ENCODE measurements at places on chromosomes 4 and X. TPM values are rescaled to one million over a fixed set of nuclear protein-coding genes. Genes with fewer than 3 reads are reported as not detected.
A peak's percentile ranks its signal among the peaks of the same experiment; 100 is the strongest.

DNA sequence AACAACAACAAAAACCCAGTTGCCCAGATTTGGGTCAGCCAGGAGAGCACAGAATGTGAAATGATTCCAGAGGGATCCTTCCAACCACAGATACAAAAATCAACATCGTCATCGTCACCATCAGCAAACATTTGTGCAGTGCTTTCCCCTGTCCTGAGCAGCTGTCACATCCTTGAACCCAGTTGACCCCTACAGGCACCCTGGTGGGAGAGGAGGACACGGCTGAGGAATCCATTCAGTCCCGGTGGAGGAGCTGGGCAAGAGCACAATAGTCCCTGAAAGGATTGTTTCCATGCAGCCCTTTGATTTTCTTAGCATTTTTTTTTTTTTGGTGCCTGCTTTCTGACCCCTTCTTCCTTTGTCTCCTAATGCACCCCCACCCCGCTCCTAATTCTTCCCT, 37.1 kb upstream of the STX18 start:
- no peak for DNase-seq
- no peak overlapping the region for H3K27ac ChIP-seq
- no peak overlapping the region for H3K4me3 ChIP-seq
- peaks cover 4% of the 10 kb centered on the region for H3K27me3 ChIP-seq

The AP1S2 gene
- total RNA-seq = 87.8 TPM

- H3K27me3 ChIP-seq = no peaks in the 10 kb centered on the region
- no peak for DNase-seq
- H3K27ac ChIP-seq = no peak overlapping the region
- H3K36me3 ChIP-seq = peaks cover 10% of the 10 kb centered on the region
- H3K4me3 ChIP-seq = no peak overlapping the region
These were observed 550 bp upstream of the CHM start for GRCh38 chrX:86047936-86048280.

DNA sequence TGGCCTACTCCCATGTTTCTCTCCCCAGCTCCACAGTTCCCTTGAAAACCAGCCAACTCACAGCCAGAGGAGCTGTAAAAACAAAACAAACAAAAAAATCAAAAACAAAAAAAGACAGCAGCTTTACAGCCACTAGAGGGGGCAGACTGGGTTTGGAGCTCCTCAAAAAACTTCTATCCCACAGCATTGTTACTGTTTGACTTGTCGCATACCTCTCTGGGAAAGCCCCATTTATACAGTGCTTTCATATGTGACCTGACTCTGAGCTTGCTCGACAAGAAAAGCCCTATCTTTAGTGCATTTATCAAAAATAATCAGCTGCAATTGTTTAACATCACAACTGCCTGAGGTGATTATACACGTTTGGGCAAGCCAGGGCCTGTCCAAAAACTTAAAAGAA, 21.6 kb downstream of the TSPAN6 start:
- DNase-seq = no peak
- H3K27ac ChIP-seq = peak overlapping the region; percentile 91
- H3K4me1 ChIP-seq = no peaks in the 10 kb centered on the region
- no peaks in the 10 kb centered on the region for H3K27me3 ChIP-seq
- H3K4me3 ChIP-seq = peak overlapping the region; percentile 67
- H3K36me3 ChIP-seq = no peaks in the 10 kb centered on the region

- no peaks in the 10 kb centered on the region for H3K27me3 ChIP-seq
- peaks cover 4% of the 10 kb centered on the region for H3K4me1 ChIP-seq
- H3K27ac ChIP-seq = no peak overlapping the region
These were observed 4.8 kb downstream of the SH3BP2 start for GRCh38 chr4:2797545-2798305.

The UGT2A1 gene
- not detected for total RNA-seq

DNA sequence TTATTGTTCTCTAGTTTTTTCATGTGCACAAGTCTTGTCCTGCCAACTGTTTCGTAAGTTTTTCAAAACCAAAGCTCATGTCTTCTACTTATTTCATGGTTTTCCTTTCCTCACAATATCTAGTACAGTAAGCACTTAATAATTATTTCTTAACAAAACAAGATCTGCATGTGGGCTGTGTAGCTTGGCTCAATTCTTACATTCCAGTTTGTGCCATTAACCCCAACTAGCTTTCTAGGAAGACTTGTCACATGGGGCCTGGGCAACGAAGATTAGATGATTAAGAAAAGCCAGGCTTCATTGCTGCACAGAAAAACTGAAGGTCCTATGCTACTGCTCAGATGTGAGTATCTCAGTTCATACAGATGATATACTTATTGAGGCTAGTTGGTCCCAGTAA, 155.3 kb upstream of the TEX13A start:
- no peak for DNase-seq
- H3K27me3 ChIP-seq = no peaks in the 10 kb centered on the region
- no peaks in the 10 kb centered on the region for H3K36me3 ChIP-seq

The LARP7 gene
- total RNA-seq = 43.5 TPM

- no peaks in the 10 kb centered on the region for H3K36me3 ChIP-seq
- no peak overlapping the region for H3K27ac ChIP-seq
These were observed 918.7 kb upstream of the POU3F4 start for GRCh38 chrX:82589410-82589809.

The SMIM10L2A gene
- 2.6 TPM for total RNA-seq

GRCh38 chrX:6292599-6292998, 63.9 kb upstream of the NLGN4X start:
- peaks cover 22% of the 10 kb centered on the region for H3K4me1 ChIP-seq
- no peaks in the 10 kb centered on the region for H3K36me3 ChIP-seq
- no peak overlapping the region for H3K4me3 ChIP-seq
- peaks cover 8% of the 10 kb centered on the region for H3K27me3 ChIP-seq
- no peak for DNase-seq

DNA sequence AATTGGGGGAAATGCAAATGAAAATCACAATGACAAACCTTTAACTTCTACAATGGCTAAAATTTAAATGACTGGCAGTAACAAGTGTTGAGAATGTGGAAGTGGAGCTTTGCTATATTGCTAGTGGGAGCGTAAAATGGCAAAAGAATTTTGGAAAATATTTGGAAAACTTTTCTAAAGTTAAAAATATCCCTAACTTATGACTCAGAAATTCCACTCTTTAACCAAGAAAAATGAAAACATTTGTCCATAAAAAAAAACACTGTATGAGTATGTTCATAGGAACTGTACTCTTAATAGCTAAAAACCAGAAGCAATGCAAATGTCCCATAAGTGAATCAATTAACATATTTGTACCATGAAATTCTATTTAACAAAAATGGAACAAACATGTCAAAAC, 3.6 kb downstream of the TBCK start:
- H3K27me3 ChIP-seq = no peaks in the 10 kb centered on the region
- no peak for DNase-seq
- H3K4me3 ChIP-seq = peak overlapping the region; percentile 65
- H3K4me1 ChIP-seq = peaks cover 19% of the 10 kb centered on the region
- H3K27ac ChIP-seq = no peak overlapping the region

DNA sequence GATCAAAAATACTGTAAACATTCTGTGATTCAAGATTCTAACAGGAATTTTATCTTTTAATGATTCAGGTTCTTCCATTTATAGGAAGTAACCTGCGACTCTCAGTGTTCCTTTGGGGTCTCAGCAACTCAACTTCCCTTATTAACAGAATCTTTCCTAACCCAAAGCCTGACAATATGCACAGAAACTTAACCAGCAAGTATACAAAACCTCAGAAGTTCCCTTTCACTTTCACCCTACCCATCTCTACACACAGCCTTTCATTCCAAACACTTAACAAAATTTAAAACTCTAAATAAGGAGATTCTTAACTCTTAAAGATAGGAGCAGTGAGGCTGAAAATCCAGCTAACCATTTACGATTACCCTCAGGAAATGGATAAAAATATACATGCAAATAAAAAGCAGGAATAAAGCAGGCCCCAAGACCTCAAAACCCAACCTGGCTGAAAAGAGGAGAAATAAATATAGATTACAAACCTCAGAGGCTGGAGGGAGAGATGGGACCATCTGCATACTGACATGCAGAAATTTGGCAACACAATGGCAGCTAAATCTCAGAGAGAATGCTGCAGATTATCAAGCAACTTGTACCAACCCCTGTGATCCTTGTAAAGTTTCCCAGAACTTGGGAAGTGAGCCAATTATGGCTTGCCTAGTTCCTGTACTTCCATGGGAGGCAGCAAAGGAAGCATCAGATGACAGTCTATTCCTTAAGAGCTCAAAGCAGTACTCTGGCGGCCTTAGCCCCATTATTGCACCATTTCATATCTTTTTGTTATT, 101.0 kb downstream of the ATP11C start:
- H3K27me3 ChIP-seq = no peaks in the 10 kb centered on the region
- H3K27ac ChIP-seq = no peak overlapping the region
- H3K4me1 ChIP-seq = peaks cover 11% of the 10 kb centered on the region
- no peaks in the 10 kb centered on the region for H3K36me3 ChIP-seq
- DNase-seq = no peak
- no peak overlapping the region for H3K4me3 ChIP-seq

Data from type B pancreatic cell (in vitro differentiated cells).